ENCODE measurements at places on chromosomes 16 and 17. TPM values are rescaled to one million over a fixed set of nuclear protein-coding genes. Genes with fewer than 3 reads are reported as not detected.

GRCh38 chr17:45929344-45929743, 35.0 kb downstream of the MAPT start:
- no peak for DNase-seq

GRCh38 chr17:72677108-72677507, 415.4 kb downstream of the SLC39A11 start:
- no peak for DNase-seq

- DNase-seq = no peak
Observed at GRCh38 chr16:62732092-62732491, 695.9 kb upstream of the CDH8 start.

- DNase-seq = no peak
Observed at GRCh38 chr16:87332150-87332549, 15.0 kb upstream of the C16orf95 start.

FBF1 gene
- total RNA-seq = 19.9 TPM

KCNAB3 gene
- total RNA-seq = 10.3 TPM

EIF3C gene
- 660 TPM for total RNA-seq

MGAT5B gene
- 1.4 TPM for total RNA-seq

Measured in activated T-cell treated with anti-CD3 and anti-CD28 coated beads, Interleukin-2, amount 50 U/mL, for 72 hours (primary cell).